Activated T-cell treated with anti-CD3 and anti-CD28 coated beads for 48 hours (primary cell): ENCODE measurements at places on chromosomes 11 and 22.

GRCh38 chr11:14643697-14644225, at the start of gene PDE3B:
Gene PDE3B, plus strand, starts transcription at chr11:14643804. Its CDS starts 272 bp downstream, at chr11:14644076.
- peak; percentile 80 for DNase-seq

DNA sequence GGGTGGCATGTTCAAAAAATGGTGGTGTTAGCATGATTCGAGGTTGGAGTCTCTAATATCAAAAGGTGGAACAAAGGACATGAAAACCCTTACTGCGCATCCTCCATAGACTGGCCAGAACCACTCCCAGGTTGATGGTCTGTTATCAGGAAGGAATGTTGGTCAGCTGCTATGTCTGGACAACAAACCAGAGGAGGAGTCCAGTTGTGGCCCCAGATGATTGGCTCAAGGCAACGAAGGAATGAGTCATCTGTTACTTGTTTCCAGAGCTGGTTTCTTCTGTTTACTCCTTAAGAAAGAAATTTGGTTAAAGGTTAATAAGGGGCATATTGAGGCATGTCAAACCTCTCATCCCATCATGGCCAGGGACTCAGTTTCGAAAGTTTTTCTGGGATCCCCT, 56.8 kb upstream of the GRIA4 start:
- DNase-seq, result no peak

GRCh38 chr11:11864332-11864731, 22.6 kb downstream of the USP47 start:
- DNase-seq, result no peak

- DNase-seq, result no peak
Measured at GRCh38 chr11:115384236-115384635, 120.0 kb downstream of the CADM1 start.

DNA sequence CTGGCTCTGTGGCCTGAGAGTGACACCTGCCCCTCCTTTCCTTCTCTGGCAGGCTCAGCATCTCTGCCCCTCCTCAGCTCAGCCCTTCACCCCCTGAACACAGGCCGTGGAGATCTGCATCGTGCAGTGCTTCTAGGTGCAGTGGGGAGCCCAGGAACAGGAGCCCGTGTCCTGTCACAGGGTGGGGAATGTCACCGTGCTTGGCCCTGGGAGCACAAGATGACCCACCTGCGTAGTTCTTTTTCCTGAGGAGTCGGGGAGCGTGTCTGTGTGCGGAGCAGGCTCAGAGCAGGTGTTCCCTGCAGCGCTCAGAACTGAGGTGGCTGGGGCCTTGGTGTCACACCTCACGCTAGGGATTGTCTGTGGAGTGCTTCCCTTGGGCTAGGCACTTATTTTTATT, 10.6 kb downstream of the TBC1D22A start:
- no peak for DNase-seq

- DNase-seq, result no peak
Measured at GRCh38 chr11:121656328-121657090, 203.7 kb upstream of the SORL1-AS1 start.

GRCh38 chr11:78802058-78802761, 227.5 kb upstream of the NARS2 start:
- no peak for DNase-seq

DNA sequence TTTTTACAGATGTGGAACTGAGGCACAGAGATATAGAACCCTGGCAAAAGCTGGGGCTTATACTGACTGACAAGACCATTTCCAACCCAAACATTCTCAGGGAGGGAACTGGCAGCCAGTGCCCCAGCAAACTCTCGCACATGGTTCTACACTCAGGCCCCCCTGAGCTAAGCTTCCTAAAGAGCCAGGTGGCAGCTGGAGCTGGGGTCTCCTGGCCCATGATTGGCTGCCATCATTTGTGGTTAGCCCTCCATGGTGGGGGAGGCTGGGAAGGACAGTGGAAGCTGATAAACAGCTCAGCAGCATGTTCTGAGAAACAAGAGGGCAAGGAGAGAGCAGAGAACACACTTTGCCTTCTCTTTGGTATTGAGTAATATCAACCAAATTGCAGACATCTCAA, at the start of gene RAG1:
RAG1 (plus strand) TSS at position 314 of the 400 bp plus-strand sequence. CDS start 5,298 bp downstream, outside the sequence.
- DNase-seq, result no peak

GRCh38 chr22:33492210-33492651, 428.0 kb downstream of the LARGE1 start:
- no peak for DNase-seq

GRCh38 chr11:73239571-73240189, 21.6 kb downstream of the P2RY2 start:
- no peak for DNase-seq

- DNase-seq, result no peak
Measured at GRCh38 chr11:80726236-80726635, 1285.4 kb upstream of the TENM4 start.

- no peak for DNase-seq
Measured at GRCh38 chr11:70065318-70066135, 12.6 kb upstream of the ANO1 start.

DNA sequence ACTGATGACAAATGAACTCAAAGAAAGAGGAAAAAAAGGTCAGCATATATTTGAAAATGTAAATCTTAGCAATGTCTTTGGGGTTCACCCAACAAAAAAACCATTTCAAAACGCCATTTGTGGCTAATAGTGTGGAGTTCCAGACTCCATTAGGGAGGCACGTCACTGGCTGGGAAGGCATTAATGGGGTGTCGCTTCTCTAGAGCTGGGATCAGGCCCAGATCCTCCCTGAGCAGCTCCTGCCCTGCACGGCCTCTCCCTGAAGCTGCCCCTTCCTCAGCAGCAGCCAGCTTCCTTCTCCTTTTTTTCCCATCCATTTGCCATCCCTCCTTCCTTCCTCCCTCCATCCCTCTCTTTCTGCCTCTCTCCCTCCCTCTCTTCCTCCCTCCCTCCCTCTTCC, 98.8 kb upstream of the LMO1 start:
- DNase-seq, result no peak

DNA sequence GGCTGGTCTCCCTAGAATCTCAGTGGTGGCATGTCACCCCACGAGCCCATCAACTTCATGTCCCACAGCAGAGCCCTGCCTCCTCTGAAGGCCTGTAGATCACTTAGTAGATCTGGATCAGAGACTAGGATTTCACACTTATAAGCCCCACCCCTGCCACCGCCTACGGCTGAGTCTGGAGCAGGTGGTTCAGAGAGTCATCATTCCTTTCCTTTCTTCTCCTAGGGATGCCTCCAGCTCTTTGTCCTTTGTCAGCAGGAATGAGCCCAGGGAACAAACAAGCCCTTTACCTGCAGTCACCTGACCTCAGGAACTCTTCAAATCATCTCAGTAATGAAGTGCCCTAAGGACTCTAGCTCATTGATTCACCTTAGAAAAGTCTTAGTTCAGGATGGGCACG, 37.8 kb downstream of the SCGB1A1 start:
- DNase-seq, result no peak

DNA sequence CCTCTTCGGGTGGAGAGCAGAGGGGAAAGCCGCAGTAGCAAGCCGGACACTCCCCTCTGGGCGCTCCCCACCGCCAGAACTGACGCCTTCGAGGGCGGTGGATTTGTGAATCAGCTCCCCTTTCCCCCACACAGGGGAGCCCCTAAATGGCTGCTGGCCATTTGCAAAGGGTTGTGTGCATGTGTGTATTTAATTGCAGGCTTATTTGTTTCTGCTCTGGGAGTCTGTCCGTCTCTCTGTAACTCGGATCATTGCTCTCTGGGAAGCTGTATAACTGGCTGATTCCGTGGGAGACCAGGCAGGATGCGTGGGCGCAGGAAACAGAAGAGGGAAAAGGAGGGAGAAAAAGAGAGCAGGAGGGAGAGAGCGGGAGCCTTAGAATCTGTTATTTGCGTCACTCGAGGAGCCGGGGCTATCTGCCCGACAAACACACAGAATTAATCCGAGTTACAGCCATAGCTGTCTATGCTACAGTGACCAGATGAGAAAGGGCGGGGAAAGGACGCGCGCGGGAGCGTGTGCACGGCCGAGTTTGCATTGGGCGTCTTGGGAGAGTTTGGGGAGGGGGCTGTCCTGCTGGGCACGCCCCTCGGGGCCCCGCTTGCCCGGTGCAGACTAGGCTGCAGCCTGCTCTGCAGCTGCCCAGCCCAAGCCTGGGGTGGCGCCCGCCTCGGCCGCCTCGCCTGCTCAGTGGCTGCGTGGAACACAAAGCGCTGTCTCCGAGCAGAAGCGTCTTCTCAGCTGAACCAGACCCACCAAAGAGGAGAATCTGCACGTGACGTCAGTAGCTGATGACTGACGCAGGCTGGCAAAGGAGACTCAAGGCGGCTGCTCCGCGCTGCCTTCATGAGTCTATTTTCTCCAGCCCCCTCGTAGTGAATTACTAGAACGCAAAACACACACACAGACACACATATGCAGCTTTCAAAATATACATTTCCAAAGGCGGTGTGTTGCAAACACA, 105.3 kb upstream of the HSD17B12 start:
- peak; percentile 19 for DNase-seq

DNA sequence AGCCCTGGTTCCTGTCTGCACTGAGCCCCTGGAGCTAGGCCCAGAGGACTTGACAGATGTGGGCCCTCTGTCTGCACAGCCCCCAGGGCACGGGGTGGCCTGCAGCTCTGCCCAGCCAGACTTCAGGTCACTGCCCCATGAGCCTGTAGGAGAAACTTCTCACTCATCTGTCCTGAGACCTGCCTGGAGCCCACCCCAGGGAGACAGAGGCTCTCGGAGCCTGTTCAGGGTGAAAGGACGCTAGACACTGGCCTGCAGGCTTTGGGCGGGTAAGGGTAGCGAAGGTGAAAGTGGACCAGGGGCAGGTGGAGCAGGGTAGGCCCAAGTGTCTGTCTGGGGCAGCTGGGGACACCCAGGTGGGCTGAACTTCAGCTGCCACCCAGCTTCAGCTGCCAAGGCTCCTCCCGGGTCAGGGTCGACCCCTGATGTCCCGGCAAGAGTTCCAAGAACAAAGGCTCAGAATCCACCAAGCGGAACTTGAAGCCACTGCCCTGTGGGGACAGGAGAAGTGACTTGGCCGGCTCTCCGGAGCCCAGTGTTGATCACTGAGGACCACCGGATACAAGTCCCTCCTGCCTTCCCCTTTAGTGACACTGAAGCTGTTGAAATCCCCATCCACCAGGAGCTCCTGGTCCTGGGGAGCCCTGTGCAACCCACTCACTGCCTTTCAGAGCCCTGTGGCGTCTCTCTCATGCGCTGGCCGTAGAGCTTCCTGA, 90.3 kb downstream of the KCNQ1 start:
- DNase-seq, result no peak

DNA sequence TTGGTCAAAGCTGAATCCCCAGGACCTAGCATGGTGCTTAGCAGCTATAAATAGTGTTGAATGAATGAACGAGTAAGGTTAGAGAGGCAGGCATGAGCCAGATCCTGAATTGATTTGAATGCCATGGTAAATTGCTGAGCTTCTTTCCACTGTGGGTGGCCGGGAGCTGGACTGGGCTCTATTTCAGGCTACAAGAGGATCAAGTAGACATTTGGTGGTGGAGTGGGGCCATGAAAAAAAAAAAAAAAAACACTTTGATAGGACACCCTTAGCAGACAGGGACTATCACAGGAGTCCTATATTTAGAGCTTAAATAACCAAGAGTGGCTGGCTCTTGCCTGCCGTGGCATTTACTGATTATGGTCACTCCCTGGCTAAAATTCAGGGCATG, 77.6 kb downstream of the MIAT start:
- DNase-seq, result no peak

DNA sequence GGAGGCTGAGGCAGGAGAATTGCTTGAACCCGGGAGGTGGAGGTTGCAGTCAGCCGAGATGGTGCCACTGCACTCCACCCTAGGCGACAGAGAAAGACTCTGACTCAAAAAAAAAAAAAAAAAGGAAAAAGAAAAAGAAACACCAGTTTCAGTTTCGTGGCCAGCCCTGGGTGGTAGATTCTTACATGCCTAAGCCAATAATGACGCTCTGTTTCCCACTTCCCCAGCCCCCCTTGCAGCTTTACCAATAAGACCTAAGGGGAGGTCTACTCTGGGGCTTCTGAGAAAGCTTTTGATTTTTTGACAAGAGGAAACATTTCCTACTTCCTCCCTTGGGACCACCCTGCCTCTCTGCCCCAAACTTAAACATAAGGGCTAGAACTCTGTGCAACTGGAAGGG, 30.0 kb upstream of the PTPRJ start:
- peak; percentile 35 for DNase-seq

DNA sequence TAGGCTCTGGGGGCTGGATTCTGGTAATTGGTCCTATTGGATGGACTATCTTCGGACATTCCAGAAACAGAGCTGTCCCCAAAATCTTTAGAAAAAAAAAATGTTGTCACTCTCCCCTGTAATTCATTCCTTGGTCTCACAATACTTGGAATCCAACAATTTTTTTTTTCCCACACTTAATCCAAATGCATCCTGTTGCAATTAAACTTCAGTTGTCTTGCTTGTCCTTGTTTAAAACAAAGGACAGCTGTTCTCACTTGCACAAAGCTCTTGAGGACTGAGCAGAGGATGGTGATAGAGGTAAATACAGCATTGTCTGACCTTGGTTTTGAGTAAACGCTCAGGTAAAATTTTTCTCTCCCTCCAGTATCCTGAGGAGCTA, 75.3 kb downstream of the SC5D start:
- no peak for DNase-seq

- DNase-seq, result no peak
Measured at GRCh38 chr11:123143921-123144320, 51.1 kb downstream of the CLMP start.

DNA sequence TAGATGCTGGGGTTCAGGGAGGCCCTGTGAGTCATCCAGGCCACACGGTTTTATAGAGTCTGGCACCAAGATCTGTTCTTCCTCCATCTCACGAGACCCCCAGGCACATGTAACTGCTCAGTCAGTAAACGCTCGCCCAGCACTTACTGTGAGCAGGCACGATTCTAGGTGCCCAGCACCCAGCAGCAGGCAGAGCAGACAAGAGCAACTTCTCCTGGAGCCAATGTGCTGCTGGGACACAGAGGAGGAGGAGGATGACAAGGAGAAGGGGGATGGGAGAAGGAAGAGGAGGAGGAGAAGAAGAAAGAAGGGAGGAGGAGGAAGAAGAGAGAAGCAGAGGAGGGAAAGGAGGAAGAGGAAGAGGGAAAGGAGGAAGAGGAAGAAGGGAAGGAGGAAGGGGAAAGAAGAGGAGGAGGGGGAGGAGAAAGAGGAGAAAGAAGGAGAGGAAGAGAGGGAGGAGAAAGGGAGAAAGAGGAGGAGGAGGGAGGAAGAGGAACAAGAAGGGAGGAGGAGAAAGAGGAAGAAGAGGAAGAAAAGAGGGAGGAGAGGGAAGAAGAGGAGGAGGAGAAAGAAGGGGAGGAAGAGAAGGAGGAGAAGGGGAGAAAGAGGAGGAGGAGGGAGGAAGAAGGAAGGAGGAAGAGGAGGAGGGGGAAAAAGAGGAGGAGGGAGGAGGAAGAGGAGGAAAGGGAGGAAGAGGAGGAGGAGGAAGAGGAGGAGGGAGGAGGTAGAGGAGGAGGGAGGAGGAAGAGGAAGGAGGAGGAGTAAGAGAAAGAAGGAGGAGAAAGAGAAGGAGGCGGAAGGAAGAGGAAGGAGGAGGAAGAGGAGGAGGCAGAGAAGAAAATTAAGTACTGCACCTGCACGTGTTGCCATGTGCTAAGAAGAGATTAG, 77.6 kb upstream of the RTL6 start:
- DNase-seq, result no peak
